Suprapubic skin (tissue), 4 donors: ENCODE measurements at places on chromosomes 3 and 15. TPM values are rescaled to one million over a fixed set of nuclear protein-coding genes. Genes with fewer than 3 reads are reported as not detected.

DNA sequence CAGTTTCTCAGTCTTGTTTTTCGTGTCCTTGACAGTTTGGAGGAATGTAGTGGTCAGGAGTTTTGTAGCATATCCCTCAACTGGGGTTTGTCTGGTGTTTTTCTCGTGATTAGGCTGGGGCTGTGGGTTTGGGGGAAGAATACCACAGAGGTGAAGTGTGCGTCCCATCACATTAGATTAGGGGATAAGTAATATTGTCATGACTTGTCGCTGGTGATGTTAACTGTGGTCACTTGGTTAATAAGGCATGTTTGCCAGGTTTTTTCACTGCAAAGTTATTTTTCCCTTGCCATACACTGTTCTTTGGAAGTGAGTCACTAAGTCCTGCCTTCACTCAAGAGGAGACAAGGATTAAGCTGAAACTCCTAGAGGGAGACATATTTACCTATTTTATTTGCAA, 39.1 kb downstream of the PAK2 start:
- peaks cover 16% of the 10 kb centered on the region for H3K36me3 ChIP-seq
- H3K4me1 ChIP-seq = peaks cover 7% of the 10 kb centered on the region
- no peak overlapping the region for H3K27ac ChIP-seq
- H3K27me3 ChIP-seq = no peaks in the 10 kb centered on the region

GRCh38 chr3:30263238-30263924, 343.0 kb upstream of the TGFBR2 start:
- no peaks in the 10 kb centered on the region for H3K27me3 ChIP-seq
- DNase-seq = no peak
- no peak overlapping the region for H3K27ac ChIP-seq
- no peaks in the 10 kb centered on the region for H3K36me3 ChIP-seq
- peaks cover 4% of the 10 kb centered on the region for H3K4me1 ChIP-seq

GRCh38 chr3:32146746-32147211, 40.4 kb downstream of the GPD1L start:
- H3K4me1 ChIP-seq = peaks cover 2% of the 10 kb centered on the region
- H3K27ac ChIP-seq = no peak overlapping the region
- no peak for DNase-seq
- H3K36me3 ChIP-seq = peaks cover 34% of the 10 kb centered on the region
- no peak overlapping the region for H3K4me3 ChIP-seq

DNA sequence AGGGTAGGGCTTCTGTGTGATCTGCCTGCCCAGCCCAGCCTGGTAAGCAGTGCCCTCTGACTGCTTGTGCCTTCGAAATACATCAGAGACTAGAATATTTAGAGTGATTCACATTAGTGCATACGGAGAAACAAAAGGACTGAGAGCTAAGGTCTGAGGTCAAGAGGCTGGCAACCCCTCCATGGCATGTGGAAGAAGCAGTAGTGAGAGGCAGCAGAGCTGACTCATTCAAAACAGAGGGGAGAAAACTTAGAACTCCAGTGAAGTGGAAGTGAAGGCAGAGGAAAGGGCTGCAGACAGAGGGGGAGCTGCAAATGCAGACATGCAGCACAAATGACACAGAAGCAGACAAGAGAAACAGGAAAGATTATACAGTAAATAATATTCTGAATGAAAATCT, 61.6 kb downstream of the ULK4 start:
- H3K4me3 ChIP-seq = no peak overlapping the region
- no peaks in the 10 kb centered on the region for H3K4me1 ChIP-seq
- H3K27ac ChIP-seq = no peak overlapping the region
- DNase-seq = no peak
- H3K27me3 ChIP-seq = no peaks in the 10 kb centered on the region

- no peak overlapping the region for H3K27ac ChIP-seq
- H3K4me1 ChIP-seq = no peaks in the 10 kb centered on the region
- DNase-seq = no peak
- no peaks in the 10 kb centered on the region for H3K27me3 ChIP-seq
- no peaks in the 10 kb centered on the region for H3K36me3 ChIP-seq
Observed at GRCh38 chr3:31331278-31331677, 201.4 kb upstream of the STT3B start.

- no peaks in the 10 kb centered on the region for H3K36me3 ChIP-seq
- peaks cover 4% of the 10 kb centered on the region for H3K4me1 ChIP-seq
- H3K4me3 ChIP-seq = no peak overlapping the region
- H3K27ac ChIP-seq = no peak overlapping the region
- no peaks in the 10 kb centered on the region for H3K27me3 ChIP-seq
Observed at GRCh38 chr3:98699132-98699531, 64.0 kb upstream of the ST3GAL6 start.

DNA sequence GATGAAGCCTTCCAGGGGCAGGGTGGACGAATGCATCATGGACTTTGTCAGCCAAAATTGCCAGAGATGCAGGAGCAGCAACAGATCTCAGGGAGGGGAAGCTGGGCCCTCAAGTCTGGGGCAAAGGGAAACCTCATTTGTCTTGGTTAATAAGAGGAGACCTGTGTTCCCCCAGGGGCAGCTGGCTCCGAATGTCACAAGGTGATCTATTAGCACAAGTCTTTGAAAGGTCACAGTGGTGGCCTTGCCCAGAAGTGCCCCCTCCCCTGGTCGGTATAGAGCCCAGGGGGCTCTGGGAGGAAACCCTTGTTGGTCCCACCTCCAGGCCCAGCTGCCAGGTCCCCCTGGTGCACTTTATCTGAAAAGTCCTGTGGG, 46.2 kb downstream of the ABTB1 start:
- H3K4me3 ChIP-seq = no peak overlapping the region
- H3K4me1 ChIP-seq = peaks cover 26% of the 10 kb centered on the region
- no peak for DNase-seq
- H3K27me3 ChIP-seq = no peaks in the 10 kb centered on the region
- no peak overlapping the region for H3K27ac ChIP-seq

DNA sequence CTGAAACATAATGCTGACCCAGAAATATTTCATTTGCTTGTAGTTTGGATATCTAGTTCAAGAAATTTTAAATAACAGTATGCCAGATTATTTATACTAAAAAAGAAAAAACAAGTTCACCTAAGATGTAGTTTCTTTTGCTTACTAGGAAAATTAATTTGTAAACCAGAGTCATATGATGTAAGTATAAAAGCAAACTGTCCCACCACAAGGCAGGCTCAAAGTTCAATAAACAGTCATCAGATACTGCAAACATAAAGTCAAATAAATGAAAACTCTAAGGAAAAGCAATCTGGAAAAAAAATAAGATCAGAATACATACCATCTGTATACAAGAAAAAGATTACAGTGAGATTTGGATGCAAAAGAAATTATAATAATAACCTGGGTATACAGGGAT, 40.2 kb upstream of the WDR5B start:
- no peak for DNase-seq
- no peak overlapping the region for H3K4me3 ChIP-seq
- H3K36me3 ChIP-seq = peaks cover 68% of the 10 kb centered on the region
- no peaks in the 10 kb centered on the region for H3K4me1 ChIP-seq

DNA sequence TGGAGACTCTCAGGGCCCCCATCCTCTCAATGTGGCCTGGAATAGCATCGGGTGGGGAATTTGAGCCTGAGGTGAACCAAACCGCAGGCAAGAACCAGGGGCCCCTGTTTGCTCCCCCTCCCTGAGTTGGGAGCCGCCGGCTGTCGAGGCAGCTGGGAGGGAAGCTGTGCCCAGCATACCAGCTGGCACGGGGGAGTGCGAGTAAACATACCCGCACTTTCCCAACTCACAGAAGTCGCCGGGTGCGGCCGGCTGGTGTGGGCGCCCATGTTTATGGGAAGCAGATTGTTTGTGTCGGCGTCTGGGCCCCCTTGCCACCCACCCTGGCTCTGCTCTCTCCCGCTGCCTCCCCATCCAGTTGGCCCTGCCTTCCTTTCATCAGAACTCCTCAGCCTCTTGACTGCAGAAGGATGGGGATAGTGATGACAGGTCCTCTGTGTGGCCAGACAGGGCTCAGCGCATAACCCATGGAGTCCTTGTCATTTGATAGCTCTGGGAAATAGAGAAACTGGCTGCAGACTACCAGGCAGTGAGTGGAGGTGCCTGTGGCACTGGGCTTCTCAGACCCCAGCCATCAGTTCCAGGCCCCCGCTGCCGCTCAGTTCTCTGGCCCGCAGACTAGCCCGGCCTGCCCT, 60.4 kb downstream of the CACNA2D2 start:
- no peak for DNase-seq
- H3K36me3 ChIP-seq = no peaks in the 10 kb centered on the region
- no peak overlapping the region for H3K4me3 ChIP-seq
- H3K27me3 ChIP-seq = no peaks in the 10 kb centered on the region

GRCh38 chr3:10952525-10952924, 40.0 kb upstream of the SLC6A1 start:
- no peaks in the 10 kb centered on the region for H3K4me1 ChIP-seq
- H3K27ac ChIP-seq = no peak overlapping the region
- no peak for DNase-seq
- H3K36me3 ChIP-seq = no peaks in the 10 kb centered on the region
- H3K27me3 ChIP-seq = peaks cover 38% of the 10 kb centered on the region

The TMEM89 gene
- total RNA-seq = not detected

The RTP4 gene
- 1.3 TPM for total RNA-seq
